ENCODE measurements at places on chromosomes 16 and 17.

DNA sequence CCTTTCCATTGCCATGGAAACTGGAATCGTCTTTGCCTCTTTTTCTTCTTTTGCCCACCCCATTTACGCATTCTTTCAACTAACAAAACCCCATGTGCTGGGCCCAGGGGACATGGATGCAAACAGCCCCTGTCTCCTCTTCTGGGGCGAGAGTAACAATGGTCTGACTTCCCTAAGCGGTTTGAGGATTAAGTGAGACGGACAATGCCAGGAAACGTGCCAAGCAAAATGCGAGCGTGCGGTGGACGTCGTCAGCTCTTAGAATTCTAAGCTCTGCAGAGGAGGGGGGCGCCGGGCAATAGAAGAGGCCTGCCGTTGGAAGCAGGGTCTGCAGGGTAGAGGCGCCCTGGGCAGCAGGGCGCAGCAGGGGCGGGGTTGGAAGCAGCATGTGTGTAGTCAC lies 42.4 kb upstream of the JPH3 start:
- no peak for DNase-seq

- DNase-seq, result no peak
Observed at GRCh38 chr17:45243750-45244149, 18.1 kb downstream of the SPATA32 start.

DNA sequence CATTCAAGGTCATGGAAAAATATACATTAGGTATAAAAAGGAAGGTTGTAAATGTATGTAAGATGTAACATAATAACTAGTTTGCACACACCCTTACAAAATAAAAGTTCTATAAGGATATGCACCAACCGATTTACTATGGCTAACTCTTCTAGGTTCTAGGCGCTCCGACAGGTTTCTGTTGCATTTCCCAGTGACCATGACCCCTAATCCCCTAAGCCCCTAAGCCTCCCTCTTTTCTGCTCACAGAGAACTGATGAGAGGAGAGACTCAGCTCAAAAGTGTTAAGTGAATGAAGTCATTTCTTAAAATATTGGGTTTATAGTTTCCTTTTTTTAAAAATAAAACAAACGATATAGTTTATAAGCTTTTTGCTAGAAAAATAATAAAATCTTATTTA lies 30.0 kb upstream of the HEATR6 start:
- no peak for DNase-seq

DNA sequence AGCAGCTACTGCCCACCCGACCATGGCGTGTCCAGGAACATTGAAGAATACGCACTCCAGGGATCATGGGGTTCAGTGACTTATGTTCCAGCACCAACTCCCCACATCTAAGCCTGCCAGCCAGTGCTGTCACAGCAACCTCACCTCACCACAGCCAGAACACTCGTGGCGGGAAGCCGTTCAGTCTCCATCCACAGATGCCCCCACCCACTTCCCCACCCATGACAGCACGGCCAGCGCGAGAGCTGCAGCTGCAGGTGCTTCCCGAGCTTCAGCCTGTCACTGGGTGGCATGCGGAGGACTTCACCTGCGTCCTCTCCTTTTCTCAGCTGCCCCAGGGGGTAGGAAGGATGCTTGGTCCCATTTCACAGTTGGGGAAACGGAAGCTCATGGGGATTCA lies 50.3 kb downstream of the RBFOX3 start:
- DNase-seq, result no peak

DNA sequence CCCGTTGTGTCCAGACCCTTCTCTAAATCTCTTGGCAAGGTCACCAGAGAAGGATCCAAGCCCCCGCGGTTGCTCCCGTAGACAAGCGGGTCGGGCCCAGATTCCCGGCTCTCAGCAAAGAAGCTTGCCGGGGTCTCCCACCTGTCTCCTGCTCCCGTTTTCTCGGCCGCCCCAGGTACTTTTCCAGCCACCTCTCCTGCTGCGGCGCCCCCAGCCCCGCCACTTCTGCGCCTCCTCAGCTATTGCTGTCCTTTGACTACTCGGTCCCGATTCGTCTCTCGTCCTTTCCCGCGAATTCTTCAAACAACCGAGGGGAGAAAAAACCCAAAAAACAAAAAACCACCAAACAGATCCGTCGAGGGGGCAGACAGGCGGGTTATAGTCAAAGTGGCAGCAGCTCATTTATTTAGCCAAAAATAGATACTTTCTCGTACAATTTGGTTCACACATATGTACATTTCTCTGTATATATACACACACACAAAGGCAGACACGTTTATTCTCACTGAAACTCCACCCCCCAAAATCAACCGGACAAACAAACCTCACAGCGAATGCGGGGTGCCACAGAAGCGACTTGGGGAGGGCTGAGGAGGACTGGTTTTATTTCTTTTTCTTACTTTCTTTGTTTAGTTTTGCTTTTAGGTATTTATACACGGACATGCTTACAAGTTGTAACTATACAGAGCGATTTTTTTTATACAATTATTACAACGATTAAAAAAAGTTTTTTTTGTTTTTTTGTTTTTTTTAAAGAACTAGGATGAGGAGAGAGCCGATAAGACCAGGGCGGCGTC lies 3.5 kb downstream of the IRX3 start:
- no peak for DNase-seq

- no peak for DNase-seq
Observed at GRCh38 chr16:62965831-62966230, 929.6 kb upstream of the CDH8 start.

- DNase-seq, result peak; percentile 31
Observed at GRCh38 chr16:391885-392335, 5.1 kb upstream of the NME4 start.

- no peak for DNase-seq
Observed at GRCh38 chr16:763369-764183, 3.0 kb downstream of the MSLN start.

GRCh38 chr17:82236142-82236971 lies 7.5 kb downstream of the SLC16A3 start:
- DNase-seq, result peak; percentile 86

DNA sequence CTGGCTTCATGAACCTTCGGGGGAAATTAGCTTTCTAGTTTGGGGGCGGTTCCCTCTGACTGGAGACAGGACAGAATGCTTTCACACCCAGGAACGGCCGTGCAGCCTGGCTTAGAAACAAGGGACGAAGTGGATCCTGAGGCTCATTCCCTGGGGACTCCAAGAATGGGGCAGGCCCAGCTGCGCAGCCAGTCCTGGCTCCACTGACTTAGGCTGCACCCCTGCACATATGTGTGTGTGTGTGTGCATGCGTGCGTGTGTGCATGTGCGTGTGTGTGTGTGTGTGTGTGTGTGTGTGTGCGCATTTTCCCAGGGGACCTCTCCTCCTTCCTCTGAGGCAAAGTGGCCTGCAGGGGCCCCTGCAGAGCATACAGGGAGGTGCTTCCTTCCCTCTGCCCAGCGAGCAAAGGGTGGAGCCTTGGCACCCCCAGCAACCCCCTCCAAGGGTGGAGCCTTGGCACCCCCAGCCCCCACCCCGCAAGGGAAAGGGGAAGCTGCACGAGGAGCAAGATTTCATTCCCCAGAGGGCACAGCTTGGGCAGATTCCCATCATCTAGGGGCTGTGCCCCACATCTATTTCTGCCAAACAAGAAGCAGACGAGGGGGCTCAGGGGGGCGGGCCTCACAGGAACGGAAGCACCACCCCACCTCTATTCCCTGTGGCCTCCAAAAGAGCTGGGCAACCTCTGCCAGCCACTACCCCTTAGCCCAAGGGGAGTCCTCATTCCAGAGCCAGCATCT lies 97.6 kb upstream of the CBX4 start:
- no peak for DNase-seq

DNA sequence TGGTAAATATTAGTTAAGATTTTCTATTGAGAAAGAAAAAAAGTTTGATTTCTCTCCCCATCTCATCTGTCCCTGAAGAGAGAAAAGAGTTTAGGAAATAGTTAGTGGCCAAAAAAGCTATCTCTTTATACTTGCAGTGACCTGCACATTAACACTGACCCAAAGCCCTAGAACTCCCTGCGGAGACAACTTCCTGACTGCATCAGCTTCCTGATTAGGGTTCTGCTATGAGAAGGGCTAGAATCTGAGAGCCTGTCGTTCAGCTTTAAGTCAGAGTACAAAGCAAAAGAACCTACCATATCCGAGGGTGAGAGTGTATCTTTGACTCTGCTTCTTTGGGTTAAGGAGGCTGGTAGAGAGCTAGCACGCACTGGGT lies 24.7 kb downstream of the LIMD2 start:
- DNase-seq, result no peak

GRCh38 chr16:69440250-69440649 lies 15.8 kb downstream of the CYB5B start:
- DNase-seq, result no peak

DNA sequence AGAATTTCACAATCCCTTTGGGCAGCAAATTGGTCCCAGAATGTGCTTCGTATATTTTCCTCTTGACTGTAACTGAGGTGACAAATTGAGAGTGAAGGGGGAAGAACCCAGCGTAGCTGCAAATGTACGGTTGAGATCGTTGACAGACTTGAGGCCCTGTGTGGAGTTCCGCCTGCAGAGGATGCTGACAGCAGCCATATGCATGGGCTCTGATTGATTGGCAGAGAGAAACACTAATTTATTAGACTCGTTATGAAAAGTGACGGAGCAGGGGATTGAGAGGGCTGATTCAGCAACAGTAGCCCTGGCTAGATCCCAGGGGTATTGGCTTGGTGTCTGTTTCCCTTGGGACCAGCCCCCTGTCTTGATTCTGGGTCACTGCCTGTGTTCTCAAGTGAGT lies 930.1 kb upstream of the EEF2KMT start:
- DNase-seq, result no peak

- DNase-seq, result no peak
Observed at GRCh38 chr17:42553866-42554249, 1.1 kb downstream of the HSD17B1 start.

- DNase-seq, result no peak
Observed at GRCh38 chr17:1002412-1002753, 5.5 kb downstream of the TIMM22 start.

DNA sequence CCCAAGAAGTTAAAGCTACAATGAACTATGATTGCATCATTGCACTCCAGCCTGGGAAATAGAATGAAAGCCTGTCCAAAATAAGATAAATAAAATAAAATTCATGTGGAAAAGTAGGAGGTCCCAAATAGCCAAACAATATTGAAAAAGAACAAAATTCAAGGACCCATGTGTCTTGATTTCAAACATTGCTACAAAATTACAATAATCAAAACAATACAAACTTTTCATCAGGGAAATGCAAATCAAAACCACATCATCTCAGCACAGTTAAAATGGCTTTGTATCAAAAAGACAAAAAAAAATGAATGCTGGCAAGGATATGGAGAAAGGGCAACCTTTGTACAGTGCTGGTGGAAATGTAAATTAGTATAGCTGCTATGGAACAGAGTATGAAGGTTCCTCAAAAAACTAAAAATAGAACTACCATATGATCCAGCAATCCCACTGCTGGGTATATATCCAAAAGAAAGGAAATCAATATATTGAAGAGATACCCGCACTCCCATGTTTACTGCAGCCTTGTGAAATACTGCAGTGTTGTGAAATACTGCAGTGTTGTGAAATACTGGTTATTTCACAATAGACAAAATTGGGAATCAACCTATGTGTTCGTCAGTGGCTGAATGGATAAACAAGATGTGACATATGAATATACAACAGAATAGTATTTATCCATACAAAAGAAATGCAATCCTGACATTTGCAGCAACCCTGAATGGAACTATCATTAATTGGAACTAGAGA lies 24.5 kb upstream of the ZNF287 start:
- DNase-seq, result no peak

- DNase-seq, result no peak
Observed at GRCh38 chr16:89899879-89900481, 18.7 kb upstream of the MC1R start.

DNA sequence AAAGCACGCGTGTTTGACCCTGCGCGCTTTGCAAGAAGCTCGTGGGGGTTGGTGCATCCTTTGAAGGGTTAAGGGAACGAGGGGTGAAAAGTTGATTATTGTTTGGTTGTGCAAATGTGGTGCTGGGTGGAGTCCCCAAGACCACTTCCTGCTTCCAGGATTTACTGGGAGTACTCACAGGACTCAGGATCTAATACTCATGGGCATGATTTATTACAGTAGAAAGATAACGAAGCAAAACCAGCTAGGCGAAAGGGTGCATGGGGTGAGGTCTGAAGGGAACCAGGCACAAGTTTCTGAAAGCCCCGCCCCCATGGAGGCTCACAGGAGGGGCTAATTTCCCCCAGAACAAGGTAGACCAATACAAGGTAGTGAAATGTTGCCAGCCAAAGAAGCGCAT lies 58.8 kb downstream of the RPTOR start:
- DNase-seq, result no peak

DNA sequence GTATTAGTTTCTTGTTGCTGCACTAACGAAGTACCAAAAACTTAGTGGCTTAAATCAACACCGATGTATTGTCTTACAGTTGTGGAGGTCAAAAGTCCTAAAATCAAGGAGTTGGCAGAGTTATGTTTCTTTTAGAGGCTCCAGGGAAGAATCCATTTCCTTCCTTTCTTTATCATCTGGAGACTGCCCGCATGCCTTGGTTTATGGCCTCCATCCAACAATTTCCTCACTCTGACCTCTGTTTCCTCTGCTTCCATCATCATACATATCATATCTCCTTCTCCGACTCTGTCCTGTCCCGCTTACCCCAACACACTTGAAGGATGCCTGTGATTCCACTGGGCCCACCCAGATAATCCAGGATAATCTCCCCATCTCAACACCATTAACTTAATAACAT lies 627.8 kb downstream of the KCNJ2 start:
- DNase-seq, result no peak

GRCh38 chr16:22317001-22317530 lies 19.9 kb downstream of the POLR3E start:
- DNase-seq, result no peak

DNA sequence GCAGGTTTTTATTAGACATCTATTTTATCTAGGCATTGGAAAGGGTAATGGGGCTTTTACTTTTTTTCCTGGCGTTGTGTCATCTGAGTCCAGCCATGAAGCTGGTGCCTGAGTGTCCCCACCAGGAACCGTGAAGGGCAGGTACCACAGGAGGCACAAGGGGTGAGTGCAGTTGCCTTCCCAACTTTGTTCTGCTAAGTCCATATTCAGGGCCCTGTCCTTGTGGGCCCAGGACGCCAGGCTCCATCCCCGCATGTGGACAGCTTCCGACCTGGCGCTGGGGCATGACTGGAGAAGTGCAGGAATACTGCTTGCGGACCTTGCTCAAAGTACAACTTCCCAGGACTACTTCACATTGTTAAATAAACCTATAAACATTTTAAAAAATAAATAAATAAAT lies 60.6 kb downstream of the KPNA2 start:
- no peak for DNase-seq

Measured in NCI-H1092 (cell line).